ENCODE measurements at places on chromosomes 13 and 19. TPM values are rescaled to one million over a fixed set of nuclear protein-coding genes. Genes with fewer than 3 reads are reported as not detected.

- peak; percentile 78 for DNase-seq
- peaks cover 51% of the 10 kb centered on the region for H3K4me1 ChIP-seq
- H3K36me3 ChIP-seq, result peaks cover 14% of the 10 kb centered on the region
- no peaks in the 10 kb centered on the region for H3K27me3 ChIP-seq
Measured at GRCh38 chr13:37681281-37682032, 82.9 kb upstream of the POSTN start.

GRCh38 chr13:73194310-73194709, 135.5 kb downstream of the KLF5 start:
- no peaks in the 10 kb centered on the region for H3K27me3 ChIP-seq
- no peak overlapping the region for H3K4me3 ChIP-seq
- H3K27ac ChIP-seq, result no peak overlapping the region
- H3K4me1 ChIP-seq, result peaks cover 39% of the 10 kb centered on the region
- no peaks in the 10 kb centered on the region for H3K36me3 ChIP-seq

DNA sequence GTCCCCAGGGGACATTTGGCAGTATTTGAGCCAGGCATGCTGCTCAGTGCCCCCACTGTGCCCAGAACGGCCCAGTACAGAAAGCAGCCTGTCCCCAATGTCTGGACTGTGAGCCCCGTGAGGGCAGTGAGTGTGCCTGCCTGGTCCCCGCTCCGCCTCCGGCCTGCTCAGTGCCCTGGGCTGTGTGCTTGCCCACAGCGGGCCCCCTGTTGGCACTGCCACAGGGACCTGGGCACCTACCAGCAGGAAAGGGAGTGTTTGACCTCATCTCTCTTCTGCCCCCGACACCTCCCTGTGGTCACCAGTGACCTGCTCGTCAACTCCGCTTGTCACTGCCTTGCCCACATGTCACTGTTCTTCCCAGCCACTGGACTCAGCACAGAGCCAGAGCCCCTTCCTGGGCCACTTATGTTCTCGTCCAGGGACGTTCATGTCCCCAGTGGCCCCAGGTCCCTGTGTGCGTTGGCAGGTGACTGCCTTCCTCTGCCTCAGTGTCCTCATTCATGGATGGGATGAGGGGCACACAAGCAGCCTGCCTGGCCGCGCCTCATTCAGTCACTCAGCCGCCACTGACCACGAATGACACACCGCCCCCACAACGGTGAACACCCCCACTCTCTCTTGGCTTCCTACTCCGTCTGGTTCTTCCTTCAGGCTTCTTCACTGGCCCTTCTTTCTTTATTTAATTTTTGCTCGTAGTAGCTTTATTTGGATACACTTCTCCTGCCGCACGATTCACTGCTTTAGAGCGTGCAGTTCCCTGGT, 2.8 kb downstream of the FZR1 start:
- no peaks in the 10 kb centered on the region for H3K27me3 ChIP-seq
- peak overlapping the region; percentile 78 for H3K4me3 ChIP-seq
- H3K4me1 ChIP-seq, result peaks cover 46% of the 10 kb centered on the region
- H3K27ac ChIP-seq, result peak overlapping the region; percentile 88
- peaks cover 20% of the 10 kb centered on the region for H3K36me3 ChIP-seq

DNA sequence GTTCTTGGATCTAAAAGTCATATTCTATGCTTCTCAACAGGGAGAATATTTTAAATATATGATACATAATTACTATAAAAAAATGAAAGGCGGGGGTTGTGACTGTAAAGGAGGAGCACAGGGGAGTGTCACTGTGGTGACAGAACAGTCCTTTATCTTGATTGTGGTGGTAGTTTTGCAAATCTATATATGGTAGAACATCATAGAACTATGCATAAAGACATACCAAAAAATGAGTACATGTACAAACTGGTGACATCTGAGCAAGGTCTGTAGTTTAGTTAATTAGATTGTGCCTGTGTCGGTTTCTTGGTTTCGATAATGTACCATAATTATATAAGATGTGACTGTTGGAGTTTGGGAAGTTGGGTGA, 38.7 kb upstream of the GARRE1 start:
- no peak overlapping the region for H3K4me3 ChIP-seq
- no peaks in the 10 kb centered on the region for H3K27me3 ChIP-seq
- H3K36me3 ChIP-seq, result peaks cover 26% of the 10 kb centered on the region
- no peak overlapping the region for H3K27ac ChIP-seq

- peaks cover 2% of the 10 kb centered on the region for H3K27me3 ChIP-seq
- DNase-seq, result no peak
- H3K36me3 ChIP-seq, result peaks cover 35% of the 10 kb centered on the region
- peak overlapping the region; percentile 44 for H3K27ac ChIP-seq
- H3K4me1 ChIP-seq, result peaks cover 60% of the 10 kb centered on the region
- 0 out of 2 replicates have a peak overlapping the region, but pooled peaks have one; percentile 18 for H3K4me3 ChIP-seq
Measured at GRCh38 chr19:41327576-41328156, 17.7 kb downstream of the CCDC97 start.

GRCh38 chr13:95479731-95480130, 72.8 kb upstream of the CLDN10 start:
- no peak for DNase-seq
- H3K36me3 ChIP-seq, result no peaks in the 10 kb centered on the region
- peaks cover 10% of the 10 kb centered on the region for H3K4me1 ChIP-seq
- H3K27me3 ChIP-seq, result peaks cover 5% of the 10 kb centered on the region

DNA sequence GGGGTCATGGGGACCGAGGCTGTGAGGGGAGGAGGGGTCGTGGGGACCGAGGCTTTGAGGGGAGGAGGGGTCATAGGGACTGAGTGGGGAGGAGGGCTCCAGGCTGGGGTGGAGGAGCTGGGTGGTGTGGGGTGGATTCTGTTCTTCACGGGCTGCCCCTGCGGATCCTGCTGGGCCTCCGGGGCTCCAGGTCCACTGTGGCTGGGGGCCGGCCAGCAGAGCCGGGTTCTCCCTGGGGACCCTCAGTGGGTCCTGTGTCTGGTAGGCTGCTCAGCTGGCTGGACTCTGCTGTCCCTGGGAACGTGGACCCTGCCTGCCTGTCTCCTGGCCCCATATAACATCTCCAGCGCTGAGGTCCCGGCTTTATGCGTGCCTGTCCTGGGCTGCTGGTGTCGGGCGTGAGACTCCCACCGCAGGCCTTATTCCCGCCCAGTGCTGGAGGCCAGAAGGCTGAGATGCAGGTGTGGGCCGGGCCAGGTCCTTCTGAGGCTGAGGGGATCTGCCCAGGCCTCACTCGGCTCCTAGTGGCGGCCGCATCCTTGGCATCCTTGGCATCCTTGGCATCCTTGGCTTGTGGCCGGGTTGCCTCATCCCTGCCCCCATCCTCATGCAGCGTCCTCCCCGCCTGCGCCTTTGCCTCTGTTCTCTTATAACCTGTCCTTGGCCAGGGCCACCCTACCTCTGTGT, 19.8 kb upstream of the GNA15 start:
- peak; percentile 3 for DNase-seq
- H3K27me3 ChIP-seq, result peaks cover 1% of the 10 kb centered on the region
- no peak overlapping the region for H3K4me3 ChIP-seq
- no peaks in the 10 kb centered on the region for H3K36me3 ChIP-seq
- H3K27ac ChIP-seq, result no peak overlapping the region
- H3K4me1 ChIP-seq, result no peaks in the 10 kb centered on the region

GRCh38 chr19:48818234-48818820, 7.5 kb upstream of the BCAT2 start:
- H3K4me3 ChIP-seq, result no peak overlapping the region
- peaks cover 6% of the 10 kb centered on the region for H3K27me3 ChIP-seq
- no peaks in the 10 kb centered on the region for H3K36me3 ChIP-seq
- peaks cover 10% of the 10 kb centered on the region for H3K4me1 ChIP-seq
- H3K27ac ChIP-seq, result no peak overlapping the region

DNA sequence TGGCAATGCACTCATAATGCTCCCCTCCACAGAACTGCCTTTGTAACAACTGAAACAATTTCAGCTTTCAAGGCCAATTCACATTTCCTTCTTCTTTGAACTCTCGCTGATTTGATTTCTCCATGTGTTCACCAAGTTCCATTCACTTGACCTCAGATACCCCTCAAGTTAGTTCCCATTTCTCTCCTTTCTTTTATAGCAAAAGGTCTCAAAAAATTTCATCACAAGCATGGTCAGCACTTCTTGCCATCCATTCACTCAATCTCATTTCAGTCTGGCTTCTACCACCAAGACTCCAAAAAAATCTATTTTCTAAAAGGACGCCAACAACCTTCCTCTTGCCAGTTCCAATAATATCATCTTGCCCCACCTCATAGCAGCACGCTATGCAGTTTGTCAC, 135.7 kb downstream of the DIAPH3 start:
- H3K36me3 ChIP-seq, result peaks cover 21% of the 10 kb centered on the region
- DNase-seq, result no peak
- no peak overlapping the region for H3K27ac ChIP-seq
- H3K27me3 ChIP-seq, result no peaks in the 10 kb centered on the region
- peaks cover 6% of the 10 kb centered on the region for H3K4me1 ChIP-seq

GRCh38 chr13:96223231-96223630, 133.3 kb downstream of the HS6ST3 start:
- no peaks in the 10 kb centered on the region for H3K27me3 ChIP-seq
- no peak for DNase-seq
- H3K27ac ChIP-seq, result no peak overlapping the region
- no peak overlapping the region for H3K4me3 ChIP-seq
- no peaks in the 10 kb centered on the region for H3K36me3 ChIP-seq

The RDH8 gene
- total RNA-seq, result not detected

The SIGLEC12 gene
- total RNA-seq, result not detected

The SEMA6B gene
- total RNA-seq, result 0.15 TPM

The CALR gene
- total RNA-seq, result 2,231 TPM
